ENCODE measurements at places on chromosomes 1 and 21.
A peak's percentile ranks its signal among the peaks of the same experiment; 100 is the strongest.

DNA sequence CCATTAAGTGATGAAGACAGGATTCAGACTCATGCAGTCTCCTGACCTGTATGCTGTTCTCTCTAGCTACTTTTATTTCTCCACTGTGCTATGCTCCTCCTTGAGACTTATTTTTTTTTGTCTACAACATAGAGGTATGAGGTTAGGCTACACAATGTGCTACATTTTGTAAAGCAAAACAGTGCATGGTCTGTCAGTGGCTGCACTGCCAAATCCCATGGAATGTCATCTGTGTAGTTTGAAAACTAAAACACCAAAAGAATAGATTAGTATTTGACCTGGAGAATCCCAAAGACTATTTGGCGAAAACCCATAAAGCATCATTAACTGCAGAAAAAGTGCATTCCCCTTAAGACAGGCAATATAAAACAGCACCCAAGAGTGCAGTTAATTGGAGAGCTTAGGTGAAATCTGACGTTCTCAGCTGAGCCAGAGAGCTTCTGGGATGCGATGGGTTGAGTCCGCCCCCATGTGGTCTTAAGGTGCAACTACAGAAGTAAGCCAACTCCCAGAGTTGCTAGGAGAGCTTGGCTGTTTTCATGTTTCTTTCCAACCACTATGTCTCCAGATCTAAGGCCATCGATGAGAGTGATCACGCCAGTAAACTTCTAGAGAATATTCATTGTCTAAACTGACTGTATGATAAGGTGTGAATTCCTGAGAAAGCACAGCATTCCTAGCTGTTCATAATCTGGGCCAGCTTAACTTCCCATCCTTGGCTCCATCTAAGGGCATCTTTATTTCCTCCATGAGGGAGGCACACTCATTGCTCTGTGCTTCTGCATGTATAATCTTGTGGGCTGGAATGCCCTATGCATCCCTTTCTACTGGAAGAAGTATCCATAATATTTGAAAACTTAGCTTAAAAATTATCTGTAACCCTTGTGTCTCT lies 20.7 kb upstream of the CYP2J2 start:
- peak; percentile 55 for DNase-seq

DNA sequence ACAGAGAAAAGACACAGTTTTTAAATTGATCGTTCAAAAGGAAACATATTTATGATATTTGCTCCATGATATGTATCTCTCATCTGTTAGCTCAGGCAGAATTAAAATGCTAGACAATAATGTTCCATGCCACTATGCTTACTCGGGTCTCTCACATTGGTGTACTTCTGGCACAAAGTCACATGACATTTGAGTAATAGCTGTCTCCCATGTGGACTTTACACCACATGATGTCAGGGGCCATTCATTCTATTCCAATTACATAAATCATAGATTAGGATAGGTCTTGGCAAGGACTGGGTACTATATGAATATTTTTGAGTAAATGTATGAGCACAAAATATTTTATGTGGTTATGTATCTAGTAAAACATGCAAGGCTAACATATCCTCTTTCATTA lies 648.4 kb downstream of the PLA2G4A start:
- peak; percentile 3 for DNase-seq

- peak; percentile 83 for DNase-seq
Measured at GRCh38 chr1:61318319-61319125, 236.2 kb downstream of the NFIA start.

DNA sequence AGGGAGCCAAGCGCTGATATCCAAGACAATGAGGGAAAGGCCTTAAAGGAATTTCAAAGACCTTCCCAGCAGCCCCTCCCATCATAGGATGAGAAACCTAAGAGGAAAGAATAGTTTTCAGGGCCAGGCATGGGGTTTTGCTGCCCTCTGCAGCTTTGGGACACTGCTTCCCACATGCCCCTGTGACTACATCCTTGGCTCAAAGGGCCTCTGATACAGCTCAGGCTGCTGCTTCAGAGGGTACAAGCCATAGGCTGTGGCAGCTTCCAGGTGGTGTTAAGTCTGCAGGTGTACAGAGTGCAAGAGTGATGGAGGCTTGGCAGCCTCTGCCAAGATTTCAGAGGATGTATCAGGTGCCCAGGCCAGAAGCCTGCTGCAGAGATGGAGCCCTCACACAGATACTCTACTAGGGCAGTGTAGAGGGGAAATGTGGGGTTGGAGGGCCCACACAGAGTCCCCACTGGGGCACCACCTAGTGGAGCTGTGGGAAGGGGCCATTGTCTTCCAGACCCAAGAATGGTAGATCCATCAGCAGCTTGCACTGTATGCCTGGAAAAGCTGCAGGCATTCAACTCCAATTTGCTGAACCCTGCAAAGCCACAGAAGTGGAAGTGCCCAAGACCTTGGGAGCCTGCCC lies 125.8 kb downstream of the SLC45A1 start:
- no peak for DNase-seq

DNA sequence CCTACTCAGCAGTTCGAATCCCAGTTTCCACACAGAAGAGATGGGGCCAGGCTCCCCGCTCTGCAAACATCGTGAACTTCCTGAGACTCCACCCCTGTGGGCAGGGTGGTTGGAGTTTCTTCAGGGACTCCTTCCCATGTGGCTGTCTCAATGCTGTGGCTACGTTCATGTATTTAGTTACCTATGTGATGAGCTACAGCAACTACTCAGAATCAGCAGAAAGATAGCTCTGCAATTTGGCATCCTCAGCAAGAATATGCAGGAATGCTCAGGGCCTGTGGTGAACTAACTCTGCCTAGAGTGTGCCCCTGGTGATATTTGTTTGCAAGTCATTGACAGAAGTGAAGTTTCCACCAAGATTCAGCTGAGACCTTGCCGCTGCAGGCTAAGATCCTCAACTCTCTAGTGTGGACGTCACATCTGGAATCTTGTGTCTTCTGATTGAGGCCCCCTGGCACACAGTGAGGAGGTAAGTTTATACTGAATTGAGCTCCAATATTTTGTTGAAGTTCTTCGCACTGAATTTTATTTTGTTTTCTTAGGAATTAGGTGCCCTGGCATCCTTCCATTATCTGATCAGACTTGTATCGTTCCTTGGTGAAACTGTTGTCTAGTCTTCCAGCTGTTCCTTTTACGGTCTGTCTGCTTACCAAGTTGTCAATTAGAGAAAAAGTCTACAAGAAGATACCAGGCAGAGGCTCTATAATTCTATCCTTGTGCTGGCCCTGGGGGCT lies 8.2 kb upstream of the GLRX2 start:
- no peak for DNase-seq

- no peak for DNase-seq
Measured at GRCh38 chr1:234758851-234759250, 148.9 kb upstream of the IRF2BP2 start.

GRCh38 chr1:29828526-29829447 lies 592.5 kb downstream of the PTPRU start:
- DNase-seq, result no peak

GRCh38 chr1:80523861-80524260 lies 1276.9 kb upstream of the ADGRL2 start:
- DNase-seq, result no peak

DNA sequence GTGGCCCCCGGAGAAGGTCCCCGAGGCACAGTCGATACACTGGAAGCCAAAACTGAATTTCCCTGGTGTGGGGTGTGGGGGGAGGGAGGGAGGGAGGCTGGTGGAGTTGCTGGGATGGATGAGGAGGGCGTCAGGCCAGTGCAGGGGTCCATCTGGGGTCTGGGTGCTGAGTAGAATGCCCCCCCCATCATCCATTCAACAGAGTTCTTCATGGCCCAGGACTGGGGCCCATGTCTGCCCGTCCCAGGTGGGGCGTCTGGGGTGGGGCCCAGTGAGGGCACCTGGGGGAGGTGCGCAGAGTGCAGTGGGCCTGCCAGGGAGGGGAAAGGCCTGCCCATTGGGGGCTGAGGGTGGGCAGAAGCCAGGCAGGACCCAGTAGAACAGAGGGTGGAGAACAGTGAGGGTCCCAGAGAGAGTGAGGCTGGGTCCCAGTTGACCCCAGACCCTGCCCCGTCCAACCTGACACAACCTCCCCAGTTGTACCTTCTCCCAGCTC lies 1.9 kb downstream of the TNFRSF18 start:
- DNase-seq, result no peak

DNA sequence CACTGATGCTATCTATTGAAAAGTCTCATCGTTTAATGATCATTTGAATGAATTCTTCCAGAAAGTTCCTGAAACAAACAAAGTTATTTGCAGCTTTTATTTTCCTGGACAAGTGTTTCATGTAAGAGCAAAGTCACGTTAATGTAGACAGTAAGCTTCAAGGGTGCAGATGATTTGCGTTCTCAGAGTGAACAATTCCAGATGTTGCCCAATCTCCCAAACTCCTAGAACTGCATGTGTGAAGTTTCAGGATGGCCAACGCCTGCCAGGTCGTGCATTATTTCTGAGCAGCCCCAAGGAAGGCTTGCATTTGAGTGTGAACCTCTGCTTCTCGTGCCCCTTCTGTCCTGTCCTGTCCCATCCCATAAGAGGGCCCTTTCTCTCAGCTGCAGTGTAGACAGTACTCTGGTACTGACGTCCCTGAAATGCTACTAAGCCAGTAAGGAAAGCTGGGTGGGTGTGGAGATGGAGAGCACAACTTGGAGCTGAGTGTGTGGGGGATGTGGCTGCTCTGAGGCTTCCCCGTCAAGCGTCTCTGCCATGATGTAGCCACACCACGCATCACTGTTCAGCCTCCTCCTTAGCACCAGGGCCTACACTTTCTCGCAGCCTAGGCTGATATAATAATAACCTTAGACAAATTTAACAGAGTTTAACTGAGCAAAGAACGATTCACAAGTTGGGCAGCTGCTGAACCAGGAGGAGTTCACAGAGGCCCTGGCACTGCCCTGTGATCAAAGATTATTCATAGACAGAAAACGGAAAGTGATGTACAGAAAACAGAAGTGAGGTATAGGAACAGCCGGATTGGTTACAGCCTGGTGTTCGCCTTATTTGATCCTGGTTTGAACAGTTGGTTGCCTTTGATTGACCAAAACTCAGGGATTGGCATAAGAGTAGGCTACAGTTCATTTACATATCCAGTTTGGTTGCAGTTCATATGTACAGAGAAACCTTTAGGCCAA lies 50.4 kb downstream of the RHOU start:
- no peak for DNase-seq

DNA sequence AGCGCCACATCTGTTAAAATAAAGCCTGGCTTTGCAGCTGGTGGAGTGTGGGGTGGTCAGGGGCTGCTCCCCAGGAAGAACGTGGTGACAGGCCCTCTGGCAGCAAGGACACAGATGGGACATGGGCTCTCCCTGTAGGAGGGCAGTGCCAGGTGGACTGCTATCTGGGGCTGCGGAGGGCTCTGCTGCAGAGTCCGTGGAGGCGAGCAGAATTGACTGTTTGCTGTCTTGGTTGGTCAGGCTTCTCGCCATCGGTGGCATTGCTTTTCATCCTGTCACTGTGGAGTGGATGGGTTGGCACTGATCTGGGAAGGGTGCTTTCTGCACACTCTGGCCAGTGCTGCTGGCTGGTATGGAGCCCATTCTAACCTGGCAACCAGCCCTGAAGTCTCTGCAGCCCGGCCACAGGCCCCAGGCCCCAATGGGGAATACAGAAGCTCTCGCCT lies 103.0 kb downstream of the LAMC2 start:
- no peak for DNase-seq

- DNase-seq, result no peak
Measured at GRCh38 chr1:211484755-211485479, 7.0 kb downstream of the RD3 start.

DNA sequence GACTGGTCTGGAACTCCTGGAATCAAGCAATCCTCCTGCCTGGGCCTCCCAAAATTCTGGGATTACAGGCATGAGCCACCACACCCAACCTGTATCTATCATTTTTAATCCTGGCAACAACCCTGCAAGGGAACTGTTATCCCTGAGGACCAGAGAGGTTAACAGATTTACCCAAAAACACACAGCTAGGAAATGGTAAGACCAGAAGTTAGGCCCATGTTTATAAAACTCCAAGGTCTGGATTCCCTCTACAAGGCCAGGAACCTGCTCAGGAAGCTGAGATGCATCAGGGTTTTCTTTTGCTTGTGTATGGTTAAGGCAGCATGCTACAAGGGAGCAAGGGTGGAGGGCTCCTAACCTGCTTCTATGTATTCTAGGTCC lies 17.8 kb upstream of the TTC39A start:
- no peak for DNase-seq

- DNase-seq, result no peak
Measured at GRCh38 chr1:112625696-112626095, 6.1 kb downstream of the CAPZA1 start.

- DNase-seq, result no peak
Measured at GRCh38 chr1:33363470-33363861, 42.6 kb upstream of the A3GALT2 start.

- no peak for DNase-seq
Measured at GRCh38 chr1:156389311-156389710, 20.3 kb downstream of the RHBG start.

- no peak for DNase-seq
Measured at GRCh38 chr21:45306832-45307571, 19.3 kb upstream of the POFUT2 start.

- no peak for DNase-seq
Measured at GRCh38 chr21:29064850-29065481, 8.5 kb downstream of the CCT8 start.

DNA sequence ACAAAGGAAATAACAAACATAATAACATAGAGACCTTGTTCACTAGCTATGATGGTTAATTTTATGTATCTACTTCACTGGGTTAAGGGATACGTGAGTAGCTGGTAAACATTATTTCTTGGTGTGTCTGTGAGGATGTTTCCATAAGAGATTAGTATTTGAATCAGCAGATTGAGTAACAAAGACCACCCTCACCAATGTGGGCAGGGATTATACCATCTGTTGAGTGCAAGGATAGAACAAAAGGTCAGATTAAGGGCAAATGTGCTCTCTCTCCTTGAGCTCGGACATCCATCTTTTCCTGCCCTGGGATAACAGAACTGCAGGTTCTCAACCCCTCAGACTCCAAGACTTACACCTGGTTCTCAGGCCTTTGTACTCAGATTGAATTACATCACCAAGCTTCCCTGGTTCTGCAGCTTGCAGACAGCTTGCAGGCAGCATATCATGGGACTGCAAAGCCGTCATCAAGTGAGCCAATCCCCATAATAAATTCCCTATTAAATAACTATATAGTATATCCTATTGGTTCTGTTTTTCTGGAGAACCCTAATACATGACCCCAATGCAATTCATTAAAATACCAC lies 9.2 kb downstream of the SPATA6 start:
- no peak for DNase-seq

- no peak for DNase-seq
Measured at GRCh38 chr1:209086486-209087192, 496.9 kb upstream of the CAMK1G start.

GRCh38 chr1:19577036-19577435 lies 67.1 kb upstream of the NBL1 start:
- peak; percentile 69 for DNase-seq

- DNase-seq, result no peak
Measured at GRCh38 chr1:174110053-174110452, 49.3 kb upstream of the RABGAP1L start.

GRCh38 chr1:181119093-181119989 lies 30.8 kb downstream of the IER5 start:
- no peak for DNase-seq

Data from fibroblast of skin of right quadriceps (primary cell).